Activated CD4-positive, alpha-beta T cell treated with anti-CD3 and anti-CD28 coated beads, Interleukin-2, amount 10 ng/mL, durations not matched to agents 24 days and 14 days (primary cell): ENCODE measurements at places on chromosomes 5 and 9. TPM values are rescaled to one million over a fixed set of nuclear protein-coding genes. Genes with fewer than 3 reads are reported as not detected.

DNA sequence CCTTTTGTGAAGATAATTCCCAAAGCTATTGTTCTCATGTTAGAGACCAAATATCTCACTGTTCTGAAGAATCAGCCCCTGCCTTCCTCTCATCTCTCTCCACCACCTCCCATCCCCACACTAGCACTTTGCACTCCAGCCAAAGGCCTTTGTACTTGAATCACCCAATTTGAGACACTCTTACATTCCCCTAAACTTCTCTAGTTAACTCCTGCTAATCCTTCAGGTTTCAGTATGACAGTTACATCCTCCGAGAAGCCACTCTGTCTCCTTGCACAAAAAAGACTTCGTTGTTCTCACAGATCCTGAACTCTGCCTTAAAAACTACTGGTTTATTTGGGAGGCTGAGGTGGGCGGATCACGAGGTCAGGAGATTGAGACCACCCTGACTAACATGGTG lies 227.5 kb downstream of the PIK3R1 start:
- no peak overlapping the region for H3K27ac ChIP-seq
- no peak overlapping the region for H3K4me3 ChIP-seq
- H3K4me1 ChIP-seq = peaks cover 31% of the 10 kb centered on the region
- no peaks in the 10 kb centered on the region for H3K36me3 ChIP-seq

- no peak for DNase-seq
- H3K4me1 ChIP-seq = peaks cover 18% of the 10 kb centered on the region
- H3K27me3 ChIP-seq = no peaks in the 10 kb centered on the region
- H3K36me3 ChIP-seq = peaks cover 54% of the 10 kb centered on the region
- H3K4me3 ChIP-seq = no peak overlapping the region
Observed at GRCh38 chr5:55965525-55965924, 29.2 kb downstream of the IL6ST start.

- no peak overlapping the region for H3K4me3 ChIP-seq
- H3K4me1 ChIP-seq = peaks cover 15% of the 10 kb centered on the region
Observed at GRCh38 chr9:99859243-99859980, 37.7 kb downstream of the NR4A3 start.

DNA sequence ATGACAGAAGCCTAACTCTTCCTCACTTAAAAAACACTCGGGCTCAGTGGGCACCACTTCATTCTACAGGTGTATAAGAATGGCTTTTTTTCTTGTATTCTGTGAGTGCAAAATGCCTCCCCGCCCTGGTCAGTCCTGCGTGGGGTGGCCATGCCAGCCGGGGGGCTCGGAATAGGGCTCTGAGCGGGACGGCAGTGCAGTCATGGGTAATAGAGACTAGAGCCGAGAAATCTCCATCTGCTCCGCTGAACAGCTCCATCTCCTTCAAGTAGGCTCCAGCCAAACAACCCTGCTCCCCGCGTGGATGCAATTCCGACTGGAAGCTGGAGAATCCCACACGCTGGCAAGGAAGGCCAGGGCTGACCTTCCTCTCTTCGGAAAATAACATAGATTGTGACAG lies 317.0 kb upstream of the IRX4 start:
- no peaks in the 10 kb centered on the region for H3K27me3 ChIP-seq
- DNase-seq = no peak
- H3K4me1 ChIP-seq = no peaks in the 10 kb centered on the region
- no peaks in the 10 kb centered on the region for H3K36me3 ChIP-seq
- no peak overlapping the region for H3K27ac ChIP-seq
- no peak overlapping the region for H3K4me3 ChIP-seq

The PCDH12 gene
- total RNA-seq = 1.8 and 2.2 TPM in 2 replicates

GRCh38 chr9:136255896-136256890 lies 10.6 kb upstream of the QSOX2 start:
- no peaks in the 10 kb centered on the region for H3K27me3 ChIP-seq
- no peak for DNase-seq
- H3K36me3 ChIP-seq = no peaks in the 10 kb centered on the region
- H3K4me3 ChIP-seq = no peak overlapping the region
- no peak overlapping the region for H3K27ac ChIP-seq

- peak overlapping the region; percentile 81 for H3K27ac ChIP-seq
- peaks cover 47% of the 10 kb centered on the region for H3K4me1 ChIP-seq
Observed at GRCh38 chr9:99069546-99069945, 35.4 kb upstream of the TGFBR1 start.

- DNase-seq = no peak
- H3K36me3 ChIP-seq = no peaks in the 10 kb centered on the region
- no peaks in the 10 kb centered on the region for H3K27me3 ChIP-seq
Observed at GRCh38 chr9:119902611-119903010, 533.4 kb upstream of the BRINP1 start.

- no peaks in the 10 kb centered on the region for H3K36me3 ChIP-seq
- peaks cover 8% of the 10 kb centered on the region for H3K27me3 ChIP-seq
- no peaks in the 10 kb centered on the region for H3K4me1 ChIP-seq
- no peak overlapping the region for H3K4me3 ChIP-seq
Observed at GRCh38 chr5:44860267-44860666, 51.5 kb downstream of the MRPS30 start.

- H3K27me3 ChIP-seq = peaks cover 8% of the 10 kb centered on the region
- no peak overlapping the region for H3K27ac ChIP-seq
- H3K4me3 ChIP-seq = no peak overlapping the region
- peaks cover 8% of the 10 kb centered on the region for H3K36me3 ChIP-seq
- peaks cover 13% of the 10 kb centered on the region for H3K4me1 ChIP-seq
- no peak for DNase-seq
Observed at GRCh38 chr9:112761912-112762655, 11.5 kb downstream of the SNX30 start.

The ARHGEF39 gene
- 9.9 and 10.8 TPM in 2 replicates for total RNA-seq

DNA sequence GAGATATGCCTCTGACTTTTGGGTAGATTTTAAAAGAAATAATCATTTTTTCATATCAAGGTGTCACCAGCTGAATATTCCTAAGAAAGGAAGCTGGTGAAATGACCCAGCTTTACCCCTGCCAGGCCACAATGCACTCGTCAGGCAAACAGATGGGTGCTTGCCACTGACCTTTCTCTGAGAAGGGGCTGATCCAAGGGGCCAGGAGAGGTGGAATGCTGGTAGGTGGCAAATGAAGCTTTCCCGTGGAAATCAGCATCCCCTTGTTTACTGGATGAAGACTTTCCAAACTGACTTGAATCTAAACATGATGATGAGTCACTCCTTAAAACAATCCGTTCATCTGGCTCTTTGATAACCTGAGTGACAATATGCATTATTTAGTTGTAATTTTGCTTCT lies 44.3 kb upstream of the PLPP6 start:
- no peak overlapping the region for H3K4me3 ChIP-seq
- no peaks in the 10 kb centered on the region for H3K36me3 ChIP-seq
- peak; percentile 51 for DNase-seq
- H3K27me3 ChIP-seq = peaks cover 2% of the 10 kb centered on the region
- no peak overlapping the region for H3K27ac ChIP-seq

DNA sequence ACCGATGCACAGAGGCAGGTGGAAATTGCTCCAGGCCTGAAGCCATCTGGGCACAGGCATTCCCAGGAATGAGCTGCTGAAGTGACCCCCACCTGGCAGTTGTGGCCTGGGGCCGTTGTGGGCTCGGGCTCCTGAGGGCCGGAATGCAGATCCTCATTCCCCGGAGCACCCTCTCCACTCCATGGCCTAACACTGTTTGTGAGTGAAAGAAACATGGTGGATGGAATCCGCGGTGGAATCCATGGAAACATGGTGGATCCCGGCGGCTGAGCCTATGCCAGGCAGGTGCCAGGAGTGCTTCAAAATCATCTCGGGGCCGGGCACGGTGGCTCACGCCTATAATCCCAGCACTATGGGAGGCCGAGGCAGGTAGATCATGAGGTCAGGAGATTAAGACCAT lies 3.6 kb upstream of the SARDH start:
- no peaks in the 10 kb centered on the region for H3K36me3 ChIP-seq
- no peak for DNase-seq
- H3K27ac ChIP-seq = no peak overlapping the region

GRCh38 chr9:94919376-94920098 lies 193.0 kb downstream of the AOPEP start:
- H3K36me3 ChIP-seq = no peaks in the 10 kb centered on the region
- no peak overlapping the region for H3K27ac ChIP-seq
- H3K4me1 ChIP-seq = no peaks in the 10 kb centered on the region
- no peak overlapping the region for H3K4me3 ChIP-seq
- DNase-seq = no peak
- H3K27me3 ChIP-seq = no peaks in the 10 kb centered on the region

GRCh38 chr9:111501005-111501562 lies 16.9 kb upstream of the ECPAS start:
- H3K27me3 ChIP-seq = peaks cover 2% of the 10 kb centered on the region
- H3K27ac ChIP-seq = no peak overlapping the region
- H3K4me3 ChIP-seq = no peak overlapping the region
- no peaks in the 10 kb centered on the region for H3K4me1 ChIP-seq
- DNase-seq = no peak

DNA sequence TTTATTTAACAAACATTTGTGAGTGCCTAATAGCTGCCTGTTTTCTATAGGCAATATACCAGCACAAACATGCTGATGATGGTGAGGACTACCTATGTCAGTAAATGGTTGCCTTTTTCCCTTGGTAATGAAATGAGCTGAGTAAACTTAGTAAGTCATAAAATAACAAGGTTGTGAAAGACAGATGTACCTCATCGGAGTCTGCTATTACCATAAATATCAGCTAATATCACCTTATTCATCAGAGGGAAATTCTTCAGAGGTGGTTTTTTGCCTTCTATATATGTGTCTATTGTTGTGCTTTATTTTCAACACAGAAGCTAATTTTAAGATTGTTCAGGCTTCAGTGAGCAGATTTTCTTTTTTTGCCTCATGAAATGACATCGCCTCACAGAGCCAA lies 1040.5 kb downstream of the DTWD2 start:
- H3K27me3 ChIP-seq = no peaks in the 10 kb centered on the region
- H3K27ac ChIP-seq = no peak overlapping the region
- DNase-seq = no peak
- no peak overlapping the region for H3K4me3 ChIP-seq

DNA sequence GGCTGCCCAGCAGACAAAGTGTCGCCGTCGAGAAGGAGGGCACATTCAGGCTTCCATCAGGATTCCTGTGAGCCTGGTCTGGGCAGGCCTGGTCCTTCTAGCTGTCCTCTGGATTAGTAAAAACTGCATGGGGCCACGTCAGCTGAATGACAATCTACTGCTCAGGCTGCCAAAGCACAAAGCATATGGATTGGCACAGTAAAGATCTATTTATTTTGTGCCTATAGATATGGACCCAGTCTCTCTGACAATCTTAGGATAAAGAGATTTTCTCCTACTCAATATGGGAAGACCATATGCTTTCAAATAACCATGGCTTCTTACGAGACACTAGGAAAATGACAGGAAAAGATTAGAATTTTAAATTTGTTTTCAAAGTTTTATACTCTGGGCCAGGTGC lies 24.1 kb downstream of the ANKH start:
- DNase-seq = no peak
- peaks cover 3% of the 10 kb centered on the region for H3K36me3 ChIP-seq
- H3K27ac ChIP-seq = no peak overlapping the region
- no peaks in the 10 kb centered on the region for H3K27me3 ChIP-seq
- H3K4me3 ChIP-seq = no peak overlapping the region

DNA sequence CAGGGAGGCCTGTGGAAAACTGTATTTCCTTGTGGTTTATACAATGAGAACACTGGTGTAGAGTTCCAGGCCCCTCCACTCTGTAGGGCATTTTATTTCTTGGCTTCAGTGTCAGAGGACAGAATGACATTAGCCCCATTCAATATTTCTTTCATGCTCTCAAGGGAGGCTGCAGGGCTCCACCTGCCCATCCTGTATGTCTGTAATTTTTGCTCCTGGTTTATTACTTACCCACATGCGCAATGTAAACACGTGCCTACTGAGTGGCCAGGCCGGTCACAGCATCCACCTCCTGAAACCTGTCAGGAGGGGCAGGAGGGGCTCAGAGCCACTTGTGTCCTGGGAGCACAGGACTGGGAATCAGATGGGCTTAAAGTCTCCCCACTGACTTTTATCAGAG lies 82.4 kb downstream of the GADD45G start:
- no peak overlapping the region for H3K4me3 ChIP-seq
- no peaks in the 10 kb centered on the region for H3K36me3 ChIP-seq
- no peak for DNase-seq
- H3K27me3 ChIP-seq = no peaks in the 10 kb centered on the region
- H3K4me1 ChIP-seq = peaks cover 37% of the 10 kb centered on the region

The ANXA6 gene
- 314 and 315 TPM in 2 replicates for total RNA-seq

DNA sequence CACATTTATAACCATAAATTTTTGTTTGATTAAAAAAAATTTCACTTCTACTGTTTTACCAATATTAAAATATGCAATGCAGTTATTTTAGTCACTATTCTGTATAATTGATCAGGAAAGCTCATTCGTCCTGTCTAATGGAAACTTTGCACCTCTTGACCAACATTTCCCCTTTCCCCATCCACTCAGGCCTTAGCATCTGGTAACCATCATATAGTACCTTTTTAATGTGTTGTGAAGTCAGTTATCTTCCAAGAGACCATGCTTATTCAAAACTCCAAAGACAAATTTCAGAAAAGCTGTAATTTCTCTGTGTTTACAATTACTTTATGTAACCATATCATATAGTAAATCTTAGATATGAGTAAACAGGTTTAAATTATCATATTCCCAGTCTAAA lies 145.9 kb downstream of the CTNND2 start:
- no peaks in the 10 kb centered on the region for H3K4me1 ChIP-seq
- no peaks in the 10 kb centered on the region for H3K36me3 ChIP-seq
- no peak overlapping the region for H3K27ac ChIP-seq
- no peak overlapping the region for H3K4me3 ChIP-seq
- no peaks in the 10 kb centered on the region for H3K27me3 ChIP-seq

DNA sequence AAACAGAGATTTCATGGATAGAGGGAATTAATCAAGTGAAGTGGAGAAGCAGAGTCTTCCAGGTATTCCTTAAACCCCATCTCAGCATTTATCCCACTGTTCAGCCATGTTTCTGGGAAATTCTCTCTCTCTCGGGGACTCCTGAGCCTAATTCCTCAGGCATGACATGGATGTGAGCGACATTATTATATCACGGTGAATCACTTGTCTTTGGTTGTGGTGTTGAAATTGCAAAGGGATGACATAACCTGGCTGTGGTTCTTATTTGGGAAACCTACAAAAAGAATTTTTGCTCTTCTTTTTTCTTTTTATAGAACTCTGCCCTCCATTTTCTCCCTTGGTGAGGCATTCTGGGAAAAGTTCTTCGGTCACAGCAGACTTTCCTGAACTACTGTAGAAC lies 457.9 kb upstream of the PTGER4 start:
- H3K4me3 ChIP-seq = no peak overlapping the region
- DNase-seq = no peak
- peaks cover 44% of the 10 kb centered on the region for H3K4me1 ChIP-seq
- no peak overlapping the region for H3K27ac ChIP-seq

DNA sequence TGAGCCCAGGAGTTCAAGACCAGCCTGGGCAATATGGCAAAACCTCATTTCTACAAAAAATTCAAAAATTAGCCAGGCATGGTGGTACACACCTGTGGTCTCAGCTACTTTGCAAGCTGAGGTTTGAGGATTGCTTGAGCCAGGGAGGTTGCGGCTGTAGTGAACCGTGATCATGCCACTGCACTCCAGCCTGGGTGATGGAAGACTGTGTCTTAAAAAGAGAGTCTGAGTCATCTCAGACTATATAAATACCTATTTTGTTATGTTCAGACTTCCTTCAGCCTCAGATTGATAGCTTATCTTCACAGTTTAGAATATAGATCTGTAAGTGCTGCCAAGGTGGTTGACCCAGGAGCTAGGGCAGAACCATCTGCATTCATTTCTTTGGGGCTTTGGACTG lies 1.6 kb upstream of the PAIP2 start:
- peak overlapping the region; percentile 28 for H3K4me3 ChIP-seq
- peaks cover 37% of the 10 kb centered on the region for H3K4me1 ChIP-seq
- H3K27me3 ChIP-seq = no peaks in the 10 kb centered on the region
- no peak overlapping the region for H3K27ac ChIP-seq

The C9orf50 gene
- total RNA-seq = not detected in 2 replicates

The MTRR gene
- 64.4 and 76.8 TPM in 2 replicates for total RNA-seq

The PCDHA12 gene
- not detected in 2 replicates for total RNA-seq
